ENCODE measurements at places on chromosomes 1 and 21.

GRCh38 chr1:59198564-59198963, 98.3 kb upstream of the FGGY start:
- DNase-seq: no peak

DNA sequence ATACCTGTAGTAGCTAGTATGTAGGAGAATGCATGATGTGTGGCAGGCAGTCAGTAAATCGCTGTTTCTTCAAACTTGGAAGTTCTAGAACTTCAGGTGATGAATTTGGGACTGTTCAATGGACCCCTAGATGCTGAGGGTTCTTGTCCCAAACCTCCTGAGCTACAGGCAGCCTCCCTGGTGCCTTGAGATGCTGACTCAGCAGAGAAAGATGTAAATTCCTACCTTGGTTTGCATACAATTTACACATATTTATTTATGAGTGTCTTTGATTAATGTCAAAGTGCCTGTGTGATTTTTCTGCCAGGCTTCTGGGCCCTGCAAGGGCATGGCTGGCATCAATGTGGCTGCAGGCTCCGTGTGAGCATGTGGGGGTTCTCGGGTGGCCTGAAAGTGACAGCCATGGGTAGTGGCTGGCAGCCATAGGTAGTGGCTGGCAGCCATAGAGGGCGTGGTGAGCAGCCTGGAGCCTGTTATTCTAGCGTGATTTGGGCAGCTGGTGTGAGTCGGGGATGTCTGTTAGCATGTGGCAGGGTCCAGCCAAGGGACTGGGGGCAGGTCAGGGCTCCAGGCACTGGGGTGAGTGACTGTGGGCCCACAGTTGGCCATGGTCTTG, 13.2 kb upstream of the POU3F1 start:
- DNase-seq: no peak

GRCh38 chr1:119711804-119712341, at the start of gene PHGDH:
TSS of gene PHGDH (plus strand) at chr1:119711934. CDS start at chr1:119712023, 89 bp downstream.
- no peak for DNase-seq

GRCh38 chr1:72000809-72001208, 281.5 kb downstream of the NEGR1 start:
- DNase-seq: no peak

- no peak for DNase-seq
Observed at GRCh38 chr1:2409745-2410144, 2.6 kb downstream of the PEX10 start.

GRCh38 chr1:118958937-118959631, 29.1 kb downstream of the TBX15 start:
- DNase-seq: no peak

GRCh38 chr1:81288689-81289088, 512.0 kb upstream of the ADGRL2 start:
- DNase-seq: no peak

DNA sequence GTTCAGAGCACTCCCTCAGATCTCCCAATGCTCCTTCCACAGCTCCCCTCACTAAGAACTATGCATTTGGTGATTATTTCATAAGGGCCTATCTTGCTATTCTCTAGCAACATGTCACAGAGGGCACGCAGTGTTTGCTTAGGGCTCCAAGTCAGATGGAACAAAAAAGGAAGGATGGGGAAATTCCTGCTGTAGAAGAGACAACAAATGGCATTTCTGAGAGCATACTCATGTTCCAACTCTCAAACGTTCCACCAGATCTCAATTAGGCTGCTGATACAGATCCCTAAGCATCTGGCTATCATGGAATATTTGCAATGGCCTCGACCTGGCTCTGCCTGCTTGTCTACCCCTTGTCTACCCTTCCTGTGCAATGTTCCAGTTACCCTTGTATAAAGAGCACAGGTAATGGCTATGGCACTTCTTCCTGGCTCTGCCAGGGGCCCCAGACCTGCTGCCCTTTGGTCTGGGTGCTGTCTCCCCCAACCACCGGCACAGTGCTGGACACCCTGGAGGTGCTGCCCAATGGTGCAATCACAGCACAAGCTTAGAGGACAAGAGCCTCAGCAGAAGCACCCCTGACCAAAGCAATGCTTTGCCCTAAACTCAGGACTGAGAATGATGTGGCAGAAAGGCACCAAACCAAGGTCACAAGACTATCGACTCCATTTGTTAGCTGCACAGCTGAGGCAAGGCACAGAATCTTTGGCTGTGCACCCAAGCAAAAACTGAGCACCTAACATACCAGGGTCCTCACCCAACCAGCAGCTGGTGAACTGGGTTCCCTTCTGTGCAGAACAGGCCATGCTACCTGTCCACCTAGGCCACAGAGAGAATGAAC, 3.6 kb downstream of the PARP1 start:
- no peak for DNase-seq

DNA sequence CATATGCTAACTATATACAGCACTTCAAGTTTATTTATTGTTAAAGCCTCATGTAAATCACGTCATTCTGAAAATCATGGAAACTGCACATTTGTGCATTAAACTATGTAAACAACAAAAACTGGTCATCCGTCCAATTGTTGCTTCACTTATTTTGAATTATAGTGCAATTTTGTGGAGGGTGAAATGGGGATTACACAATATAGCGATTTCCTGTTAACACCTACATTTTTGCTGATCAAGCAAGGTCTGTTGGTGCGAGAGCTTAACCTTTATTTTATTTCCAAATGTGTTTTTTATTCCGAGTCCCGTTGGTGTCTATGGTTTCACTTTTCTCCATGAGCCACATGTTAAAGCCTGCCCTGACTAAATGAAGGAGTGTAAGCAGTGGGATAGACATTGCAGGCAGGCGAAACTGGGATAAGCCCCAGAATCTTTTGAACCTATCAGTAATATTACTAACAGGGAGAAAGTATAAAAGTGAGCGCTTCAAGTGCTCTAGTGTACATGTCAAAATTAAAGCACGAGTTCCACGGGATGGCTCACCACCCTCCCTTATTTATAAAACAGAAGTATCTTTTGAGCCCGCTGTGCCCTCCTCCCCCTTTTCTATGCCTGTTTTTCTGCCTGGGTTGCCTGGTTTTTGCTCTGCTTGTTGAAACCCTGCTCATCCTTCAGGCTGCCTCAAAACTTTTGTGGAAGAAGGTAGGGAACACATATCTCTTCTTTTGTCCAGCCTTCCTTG, 120.7 kb downstream of the NFIA start:
- DNase-seq: no peak

GRCh38 chr1:38929476-38929875, 12.2 kb downstream of the RHBDL2 start:
- no peak for DNase-seq

- no peak for DNase-seq
Observed at GRCh38 chr1:15188130-15188524, 34.6 kb downstream of the TMEM51 start.

- no peak for DNase-seq
Observed at GRCh38 chr1:220928320-220928719, 49.1 kb downstream of the HLX start.

- no peak for DNase-seq
Observed at GRCh38 chr1:6827079-6827478, 41.8 kb downstream of the CAMTA1 start.

- peak; percentile 50 for DNase-seq
Observed at GRCh38 chr1:36565576-36566501, 83.1 kb upstream of the CSF3R start.

GRCh38 chr1:56897150-56898004, 42.8 kb downstream of the C8A start:
- no peak for DNase-seq

GRCh38 chr1:23101101-23101827, 67.4 kb downstream of the LUZP1 start:
- no peak for DNase-seq

- DNase-seq: no peak
Observed at GRCh38 chr1:55048453-55049270, 9.3 kb downstream of the PCSK9 start.

DNA sequence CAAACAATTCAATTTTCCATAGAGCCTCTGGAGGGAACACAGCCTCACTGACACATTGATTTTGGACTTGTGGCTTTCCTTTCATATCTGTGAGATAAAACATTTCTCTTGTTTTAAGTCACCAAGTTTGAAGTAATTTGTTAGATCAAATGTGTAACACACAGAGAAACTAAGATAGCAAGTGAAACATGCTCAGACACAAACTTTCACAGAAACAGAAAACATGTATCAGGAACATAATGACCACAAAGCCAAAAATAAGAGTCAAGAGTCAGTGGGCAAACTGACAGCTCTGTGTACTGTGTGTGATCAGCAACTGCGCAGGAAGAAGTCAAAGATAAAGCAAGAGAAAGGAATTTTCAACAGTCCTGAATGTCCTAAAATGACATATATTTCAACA, 1237.5 kb downstream of the AMY1C start:
- DNase-seq: no peak

DNA sequence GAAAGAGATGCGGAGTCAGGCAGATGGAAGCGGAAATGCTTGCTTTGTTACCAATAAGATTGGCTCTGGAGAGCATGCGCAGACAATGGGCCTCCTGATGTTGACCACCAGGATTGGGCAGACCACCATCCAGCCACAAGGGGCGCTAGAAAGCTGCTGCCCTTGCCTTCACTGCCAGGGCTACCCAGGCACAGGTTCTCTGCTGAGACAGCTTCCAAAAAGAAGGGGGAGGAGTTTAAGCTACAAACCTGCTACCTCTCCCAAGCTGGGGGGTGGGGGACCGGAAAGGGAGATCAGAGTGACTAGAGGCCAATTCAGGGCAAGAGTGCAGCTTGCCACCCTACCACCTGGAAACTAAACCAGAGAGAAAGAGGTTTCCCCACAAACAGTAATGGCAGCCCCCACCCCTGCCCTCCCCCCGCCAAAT, 369.7 kb downstream of the RRAGC start:
- DNase-seq: no peak

DNA sequence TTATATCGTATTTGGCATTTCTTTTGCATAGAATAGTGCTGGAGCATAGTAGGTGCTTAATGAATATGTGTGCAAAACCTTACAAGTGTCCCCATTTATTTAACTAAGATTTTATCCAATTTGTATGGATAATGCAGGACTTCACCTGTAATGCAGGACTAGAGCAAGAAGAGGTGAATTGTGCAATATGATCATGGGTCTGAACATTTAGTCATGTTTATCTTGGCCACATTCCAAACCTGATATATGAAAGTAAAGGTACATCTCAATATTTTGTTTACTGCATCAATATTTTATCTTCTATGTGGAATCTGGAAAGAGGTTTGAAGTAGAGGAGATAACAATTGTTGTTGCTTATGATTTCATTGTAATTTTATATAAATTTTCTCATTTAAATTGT, 1626.7 kb upstream of the B3GALT2 start:
- DNase-seq: no peak
